Stimulated activated CD4-positive, alpha-beta T cell treated with anti-CD3 and anti-CD28 coated beads, Interleukin-15, amount 100 ng/mL, for 1 hour (primary cell): ENCODE measurements at places on chromosomes 11 and 22.

GRCh38 chr11:76662656-76663485 lies 7.7 kb downstream of the LRRC32 start:
- DNase-seq = no peak

GRCh38 chr22:30816413-30816812 lies 121.7 kb downstream of the OSBP2 start:
- no peak for DNase-seq

- DNase-seq = no peak
These were observed 25.3 kb downstream of the OTOG start for GRCh38 chr11:17572359-17572690.

DNA sequence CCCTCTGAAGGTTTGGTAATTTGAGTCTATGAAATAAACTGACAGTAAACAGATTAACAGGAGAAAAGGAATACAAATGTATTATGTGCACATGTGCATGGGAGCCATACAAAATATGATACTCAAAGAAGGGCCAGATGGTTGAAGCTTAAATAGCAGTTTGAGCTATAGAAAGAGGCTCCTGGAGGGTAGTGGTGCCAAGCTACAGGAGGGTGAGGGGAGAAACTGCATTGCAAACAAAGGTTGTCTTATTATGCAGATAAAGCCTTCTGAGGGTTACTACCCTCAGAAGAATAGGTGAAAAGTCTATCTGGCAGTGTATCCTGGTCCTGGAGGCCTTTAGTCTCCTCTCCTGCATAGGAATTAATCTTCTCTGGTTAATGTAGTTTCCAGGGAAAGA lies 267.3 kb upstream of the MPPED2 start:
- no peak for DNase-seq

DNA sequence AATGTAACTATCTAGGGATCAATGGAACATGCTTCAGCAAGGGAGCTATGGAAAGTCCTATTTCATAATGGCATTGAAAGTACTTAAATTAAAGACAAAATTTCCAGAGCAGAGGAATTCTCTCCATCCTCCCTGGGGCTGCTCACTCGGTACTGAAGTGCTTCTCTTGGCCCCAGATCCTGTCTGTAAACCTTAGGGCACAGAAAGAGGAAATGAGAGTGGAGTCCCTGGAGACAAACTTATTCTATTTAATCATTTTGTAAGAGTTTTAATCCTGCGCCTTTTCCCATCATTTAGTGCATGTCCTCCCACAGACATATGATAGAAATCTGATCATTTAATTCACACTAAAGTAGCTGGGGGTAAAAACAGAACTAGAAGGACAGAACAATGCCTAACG lies 20.9 kb upstream of the PAMR1 start:
- no peak for DNase-seq

GRCh38 chr11:33630936-33631748 lies 69.5 kb downstream of the C11orf91 start:
- DNase-seq = no peak
